ENCODE measurements at places on chromosomes 2 and 18. TPM values are rescaled to one million over a fixed set of nuclear protein-coding genes. Genes with fewer than 3 reads are reported as not detected.

GRCh38 chr2:224933431-224933830 lies 108.8 kb downstream of the DOCK10 start:
- DNase-seq: no peak

- no peak for DNase-seq
Measured at GRCh38 chr2:188238386-188238785, 53.3 kb upstream of the GULP1 start.

KIAA2012 gene
- total RNA-seq: not detected

DNA sequence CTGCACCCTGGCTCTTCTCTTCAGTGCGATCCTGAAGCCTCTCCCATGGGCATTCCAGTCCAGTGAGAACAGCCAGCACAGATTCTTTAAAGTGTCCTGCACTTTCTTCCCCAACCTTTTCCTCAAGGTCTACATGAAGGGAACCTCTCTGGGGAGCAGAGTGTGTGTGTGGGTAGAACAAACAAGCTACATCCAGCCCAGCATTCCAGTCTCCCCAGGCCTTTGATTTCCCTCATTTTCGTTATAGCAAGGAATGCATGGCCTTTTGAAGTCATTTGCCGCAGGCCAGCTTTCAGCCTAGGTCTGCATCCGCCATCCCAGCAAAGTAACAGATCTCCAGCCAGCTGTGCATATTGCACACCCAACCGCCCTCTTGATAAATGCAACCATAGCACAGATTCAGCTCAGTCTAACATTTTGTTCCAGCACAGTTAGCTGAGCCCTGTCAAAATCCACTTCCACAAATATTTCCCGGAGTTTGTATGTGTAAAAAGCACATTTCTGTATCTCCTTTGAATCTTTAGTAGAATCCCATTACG lies 44.6 kb downstream of the CD8B2 start:
- no peak for DNase-seq

- DNase-seq: peak; percentile 70
Measured at GRCh38 chr2:120442923-120443571, 97.1 kb downstream of the INHBB start.

CDK15 gene
- 0.26 TPM for total RNA-seq

GRCh38 chr2:215466097-215466909 lies 30.4 kb upstream of the FN1 start:
- DNase-seq: no peak

- peak; percentile 41 for DNase-seq
Measured at GRCh38 chr2:118202707-118203303, 114.5 kb downstream of the INSIG2 start.

ALLC gene
- total RNA-seq: not detected

DNA sequence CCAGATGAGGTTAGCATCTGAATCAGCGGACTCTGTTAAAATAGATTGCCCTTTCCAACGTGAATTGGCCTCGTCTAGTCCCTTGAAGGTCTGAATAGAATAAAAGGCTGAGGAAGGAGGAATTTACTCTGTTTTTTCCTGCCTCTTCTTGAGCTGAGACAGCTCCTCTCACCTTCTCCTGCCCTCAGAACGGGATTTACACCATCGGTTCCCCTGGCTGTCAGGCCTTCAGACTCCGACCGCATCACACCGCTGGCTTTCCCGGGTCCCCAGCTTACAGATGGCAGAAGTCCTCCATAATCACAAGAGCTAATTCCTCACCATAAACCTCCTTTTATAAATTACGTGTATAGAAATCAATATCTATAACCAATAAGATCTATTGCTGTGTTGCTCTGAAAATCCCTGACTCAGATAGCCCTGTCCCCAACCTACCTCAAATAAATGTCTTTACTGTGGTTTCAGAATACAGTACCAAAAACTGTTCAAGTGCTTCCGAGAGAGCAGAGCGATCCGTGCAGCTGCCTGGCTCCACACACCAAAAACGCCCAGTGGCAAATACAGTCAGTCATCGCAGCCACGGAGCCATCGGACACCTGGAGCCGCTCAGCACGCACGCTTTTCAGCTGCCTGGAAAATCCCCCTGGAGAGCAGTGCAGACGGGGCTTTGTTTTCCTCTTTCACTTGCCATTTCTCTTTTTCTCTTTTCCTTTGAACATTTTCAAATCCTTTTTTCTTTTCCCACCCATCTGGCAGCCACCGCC lies 196.9 kb downstream of the NRP2 start:
- DNase-seq: no peak

- DNase-seq: peak; percentile 37
Measured at GRCh38 chr2:39153312-39153711, 32.5 kb upstream of the SOS1 start.

ESPNL gene
- total RNA-seq: not detected

- DNase-seq: no peak
Measured at GRCh38 chr2:109595644-109596043, 18.1 kb downstream of the SEPTIN10 start.

GRCh38 chr2:136342138-136342537 lies 224.2 kb upstream of the CXCR4 start:
- DNase-seq: no peak

DNA sequence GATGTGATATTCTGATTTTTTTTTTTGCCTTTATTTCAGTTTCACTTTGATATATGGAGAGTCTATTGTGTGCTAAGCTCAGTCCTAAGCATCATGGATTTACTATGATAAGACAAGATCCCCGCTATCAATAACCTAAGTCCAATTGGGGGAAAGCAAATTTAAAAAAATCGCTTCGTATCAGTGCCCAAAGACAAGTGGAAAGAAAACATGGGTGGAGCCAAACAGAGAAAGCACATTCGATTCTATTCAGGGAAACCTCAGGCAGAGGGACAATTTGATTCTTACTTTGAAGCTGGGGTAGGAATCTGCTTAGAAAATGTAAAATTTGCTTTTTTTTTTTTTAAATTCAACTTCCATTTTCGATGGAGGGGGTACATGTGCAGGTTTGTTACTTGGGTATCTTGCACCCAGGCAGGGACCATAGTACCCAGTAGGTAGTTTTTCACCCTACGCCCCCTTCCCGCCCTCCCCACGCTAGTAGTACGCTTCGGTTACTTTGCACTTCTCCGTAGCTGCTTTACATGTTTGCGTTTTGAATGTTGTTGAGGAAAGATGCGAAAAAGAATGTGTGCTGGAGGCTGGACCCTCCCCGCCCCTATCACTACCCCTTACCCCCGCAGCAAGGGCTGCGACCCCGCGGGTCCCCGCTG lies 12.4 kb downstream of the KIF5C start:
- no peak for DNase-seq

BOLA3 gene
- 31.1 TPM for total RNA-seq

HOXD11 gene
- not detected for total RNA-seq

GRCh38 chr18:24126155-24126961 lies 12.5 kb upstream of the CABYR start:
- no peak for DNase-seq

GRCh38 chr2:61855318-61855613 lies 1.4 kb upstream of the FAM161A start:
- DNase-seq: no peak

- peak; percentile 97 for DNase-seq
Measured at GRCh38 chr2:166239548-166239947, 111.7 kb upstream of the SCN1A start.

RAX gene
- total RNA-seq: not detected

- DNase-seq: no peak
Measured at GRCh38 chr2:172248381-172248780, 145.7 kb upstream of the DLX2 start.

- no peak for DNase-seq
Measured at GRCh38 chr18:363301-364085, 95.6 kb upstream of the THOC1 start.

DNA sequence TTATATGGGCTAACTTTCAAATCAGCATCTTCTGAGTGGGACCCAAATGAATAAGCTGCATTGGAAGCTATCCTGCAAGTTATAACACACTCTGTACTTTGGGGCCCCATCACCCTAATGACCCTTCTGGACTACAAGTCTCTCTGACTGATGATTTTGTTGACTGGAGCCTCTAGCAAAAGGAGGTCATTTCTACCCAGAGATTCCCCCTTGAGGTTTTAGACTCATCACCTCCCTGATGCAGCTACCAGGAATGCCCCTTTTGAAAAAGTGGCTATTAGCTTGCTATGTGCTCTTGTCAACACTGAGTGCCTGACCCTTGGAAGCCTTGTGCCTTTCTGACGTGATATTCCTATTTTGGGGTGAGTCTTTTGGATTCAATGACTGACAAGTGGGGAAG lies 54.5 kb upstream of the NEMP2 start:
- DNase-seq: no peak

- DNase-seq: peak; percentile 98
Measured at GRCh38 chr2:204019572-204020501, 83.3 kb downstream of the ICOS start.

TCF23 gene
- total RNA-seq: under 0.01 TPM

GRCh38 chr18:39455285-39455684 lies 1889.7 kb upstream of the CELF4 start:
- DNase-seq: peak; percentile 96

DNA sequence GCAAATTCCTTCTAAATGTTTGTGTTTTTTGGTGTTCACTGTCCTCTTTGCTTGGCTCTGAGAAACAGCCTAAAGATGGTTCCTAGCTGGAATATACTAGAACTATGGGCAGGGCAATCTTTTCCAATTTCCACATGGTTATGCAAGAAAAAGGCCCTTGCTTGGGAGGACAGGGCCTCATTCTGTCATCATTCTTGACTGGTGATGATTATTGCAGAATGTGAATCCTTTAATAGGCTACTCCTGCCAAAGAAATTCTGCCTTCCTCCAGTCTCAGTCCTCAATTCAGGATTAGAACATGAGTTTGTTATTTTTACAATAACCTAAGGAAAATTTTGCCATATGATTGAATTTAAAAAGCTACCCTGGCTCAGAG lies 218.7 kb downstream of the HNMT start:
- no peak for DNase-seq

GRCh38 chr2:106142683-106143082 lies 51.4 kb downstream of the UXS1 start:
- DNase-seq: peak; percentile 43

GRCh38 chr18:60130284-60130683 lies 230.5 kb downstream of the PMAIP1 start:
- no peak for DNase-seq

- no peak for DNase-seq
Measured at GRCh38 chr2:1656326-1656960, 87.9 kb downstream of the PXDN start.

DNA sequence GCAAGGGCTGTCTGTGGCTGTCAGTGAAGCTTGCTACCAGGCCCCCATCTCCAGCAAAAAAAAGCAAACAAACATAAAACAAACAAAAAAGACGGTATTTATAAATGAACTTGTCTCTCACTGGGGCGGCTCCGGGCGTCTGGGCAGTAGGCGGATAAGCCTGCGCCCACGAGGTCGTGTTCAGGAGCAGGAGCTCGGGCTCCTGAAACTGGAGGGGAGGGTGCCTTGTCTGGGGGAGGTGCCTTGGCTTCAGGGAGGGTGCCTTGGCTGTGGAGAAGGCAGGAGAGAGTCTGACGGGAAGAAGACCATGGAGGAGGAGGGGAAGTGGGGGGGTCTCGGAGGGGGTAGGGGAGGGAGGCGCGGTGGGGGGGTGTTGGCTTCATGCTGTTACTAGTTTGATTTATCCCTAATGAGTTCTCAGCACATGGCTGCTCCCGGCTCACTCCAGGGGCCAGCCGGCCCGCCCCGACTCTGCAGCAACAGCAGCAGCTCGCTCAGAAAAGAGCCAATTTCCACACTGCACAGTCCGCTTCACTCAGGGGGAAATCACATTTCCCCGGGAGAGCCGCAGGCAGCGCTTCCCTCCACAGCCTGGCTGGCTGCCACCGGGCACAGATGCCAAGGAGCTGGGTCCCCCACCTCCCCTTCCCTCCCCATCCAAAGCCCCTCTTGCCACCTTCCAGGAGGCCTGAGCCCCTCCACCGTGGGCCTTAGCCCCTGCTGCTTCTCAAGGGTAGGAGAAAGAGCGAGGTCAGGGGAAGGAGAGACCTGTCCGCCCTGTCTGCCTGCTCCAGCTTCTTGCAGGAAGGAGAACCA lies 38.7 kb downstream of the PSD4 start:
- DNase-seq: no peak

GRCh38 chr2:42404676-42405075 lies 43.7 kb upstream of the COX7A2L start:
- DNase-seq: no peak

DNA sequence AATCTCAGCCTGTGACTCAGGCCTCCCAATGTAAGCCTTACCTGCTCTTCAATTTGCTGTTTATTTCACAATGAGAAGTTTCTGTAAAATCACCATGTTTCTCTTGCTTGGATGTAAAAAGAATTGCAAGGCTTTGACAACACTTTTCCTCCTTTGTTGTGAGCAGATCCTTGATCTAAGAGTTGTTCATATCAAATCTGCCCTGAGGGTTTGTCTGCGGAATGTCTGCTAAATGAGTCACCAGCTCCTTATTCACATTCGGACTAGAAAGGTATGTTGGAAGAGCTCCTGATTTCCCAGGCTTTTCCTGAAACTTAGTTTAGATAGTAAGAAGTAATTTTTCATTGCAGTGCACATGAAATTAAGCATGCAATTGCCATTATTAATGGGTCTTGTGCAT lies 268.2 kb upstream of the TCF4 start:
- DNase-seq: peak; percentile 99

DNA sequence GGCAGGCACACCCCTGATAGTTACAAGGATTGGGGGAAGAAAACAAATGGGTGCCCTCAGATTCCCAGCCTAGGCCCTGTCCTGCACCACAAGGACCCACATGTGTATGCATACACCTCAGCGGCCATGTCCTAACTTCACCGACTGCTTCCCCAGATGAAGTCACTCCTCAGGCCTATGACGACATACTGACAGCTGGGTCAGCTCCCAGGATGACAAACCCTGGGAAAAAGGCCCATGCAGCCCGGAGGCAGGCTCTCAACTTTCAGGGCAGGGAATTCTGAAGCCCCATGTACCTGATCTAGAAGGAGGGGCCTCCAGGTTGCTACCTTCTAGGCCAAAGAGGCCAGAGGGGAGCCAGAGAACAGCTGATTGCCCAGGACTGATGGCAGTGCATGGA lies 11.0 kb upstream of the PLEKHM3 start:
- DNase-seq: no peak

GRCh38 chr2:100194951-100195350 lies 52.6 kb upstream of the AFF3 start:
- no peak for DNase-seq

- DNase-seq: no peak
Measured at GRCh38 chr2:138997346-138997745, 217.2 kb upstream of the NXPH2 start.

- DNase-seq: peak; percentile 52
Measured at GRCh38 chr2:99336804-99337112, 431 bp upstream of the EIF5B start.

All from bronchial epithelial cell (primary cell).